ENCODE measurements at places on chromosomes 3 and 15. TPM values are rescaled to one million over a fixed set of nuclear protein-coding genes. Genes with fewer than 3 reads are reported as not detected.

The ATP13A4 gene
- 3.7 TPM for total RNA-seq

The STAB1 gene
- total RNA-seq: not detected

The UROC1 gene
- not detected for total RNA-seq

The SI gene
- total RNA-seq: not detected

The DNAH12 gene
- total RNA-seq: 0.06 TPM

The WDR93 gene
- not detected for total RNA-seq

The C3orf22 gene
- not detected for total RNA-seq

The MITF gene
- total RNA-seq: not detected

The PLAAT1 gene
- total RNA-seq: not detected

The AGBL1 gene
- not detected for total RNA-seq

The CLDN18 gene
- total RNA-seq: not detected

The BCHE gene
- not detected for total RNA-seq

The ROBO2 gene
- not detected for total RNA-seq

The WDR6 gene
- 154 TPM for total RNA-seq

The CCNB2 gene
- total RNA-seq: 97.0 TPM

The GPR62 gene
- not detected for total RNA-seq

The SLC51B gene
- not detected for total RNA-seq

The COL7A1 gene
- total RNA-seq: 1.1 TPM

The SIAH2 gene
- 54.2 TPM for total RNA-seq

The TTLL13 gene
- total RNA-seq: 0.80 TPM

The KNL1 gene
- total RNA-seq: 75.0 TPM

The LRRK1 gene
- 1.9 TPM for total RNA-seq

The ZNF80 gene
- 4.5 TPM for total RNA-seq

The GP9 gene
- not detected for total RNA-seq

The ANKDD1A gene
- 13.4 TPM for total RNA-seq

The FANCD2OS gene
- total RNA-seq: not detected

The TMEM207 gene
- total RNA-seq: not detected

The NDN gene
- total RNA-seq: 1.6 TPM

The UBR1 gene
- 42.1 TPM for total RNA-seq

The HRG gene
- total RNA-seq: not detected

The GRIP2 gene
- not detected for total RNA-seq

The CD96 gene
- 290 TPM for total RNA-seq

The PP2D1 gene
- not detected for total RNA-seq

The LSMEM2 gene
- total RNA-seq: not detected

The LMAN1L gene
- total RNA-seq: not detected

The TPRG1 gene
- total RNA-seq: 9.7 TPM

The ZNF619 gene
- total RNA-seq: 10.1 TPM

The CCPG1 gene
- total RNA-seq: 19.2 TPM

The TUSC7 gene
- not detected for total RNA-seq

The MDFIC2 gene
- total RNA-seq: not detected

The MYH15 gene
- 0.37 TPM for total RNA-seq

The SLC2A2 gene
- not detected for total RNA-seq

The LRRC34 gene
- total RNA-seq: 9.6 TPM

The DNAJA4 gene
- total RNA-seq: 35.8 TPM

The MAGEL2 gene
- not detected for total RNA-seq

The CDHR4 gene
- not detected for total RNA-seq

The OR5K2 gene
- total RNA-seq: not detected

The SGO1 gene
- total RNA-seq: 43.5 TPM

The ZNF639 gene
- 32.2 TPM for total RNA-seq

All from activated CD8-positive, alpha-beta memory T cell treated with anti-CD3 and anti-CD28 coated beads, Interleukin-2, amount 10 ng/mL, durations not matched to agents 7 days and 5 days (primary cell).